ENCODE measurements at places on chromosomes 13 and 19.
A peak's percentile ranks its signal among the peaks of the same experiment; 100 is the strongest.

GRCh38 chr19:54877471-54877870 lies 3.4 kb downstream of the FCAR start:
- H3K36me3 ChIP-seq = no peaks in the 10 kb centered on the region
- no peak overlapping the region for H3K4me3 ChIP-seq
- no peak for DNase-seq
- no peak overlapping the region for H3K27ac ChIP-seq

DNA sequence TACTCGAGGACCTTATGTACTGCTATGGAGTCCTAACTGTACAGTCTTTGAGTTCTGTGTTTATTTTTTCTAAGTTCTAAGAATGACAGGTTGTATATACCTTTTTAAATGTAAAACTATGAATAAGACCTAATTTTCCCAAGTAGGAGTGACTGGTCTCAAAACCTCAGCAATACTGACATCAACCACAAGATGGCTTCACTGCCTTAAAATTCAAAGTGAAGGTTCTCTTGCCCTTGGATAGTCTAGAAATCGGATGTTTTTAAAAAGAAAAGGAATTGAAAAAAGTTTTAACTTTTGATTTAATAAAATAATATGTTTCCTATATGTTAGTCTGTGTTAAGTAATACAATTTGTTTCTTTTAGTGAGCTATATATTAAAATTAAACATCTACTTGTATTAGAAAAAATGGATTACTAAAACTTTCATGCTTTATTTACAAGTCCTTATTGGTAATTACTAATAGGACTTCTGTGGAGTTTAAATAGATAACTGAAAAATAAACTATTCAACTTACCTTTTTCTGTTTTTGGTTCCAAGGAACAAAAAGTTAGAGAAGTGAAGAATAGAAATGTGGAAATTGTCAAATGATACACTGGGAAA lies 52.0 kb downstream of the TDRD3 start:
- H3K4me1 ChIP-seq = no peaks in the 10 kb centered on the region
- H3K36me3 ChIP-seq = no peaks in the 10 kb centered on the region
- H3K27me3 ChIP-seq = no peaks in the 10 kb centered on the region
- no peak overlapping the region for H3K27ac ChIP-seq
- DNase-seq = peak; percentile 66

GRCh38 chr19:56687031-56687430 lies 15.5 kb upstream of the ZNF835 start:
- no peaks in the 10 kb centered on the region for H3K36me3 ChIP-seq
- no peak for DNase-seq
- no peak overlapping the region for H3K4me3 ChIP-seq
- H3K27ac ChIP-seq = no peak overlapping the region

- H3K27ac ChIP-seq = no peak within 1 kb of the TSS
- no peak within 1 kb of the TSS for H3K4me3 ChIP-seq
- DNase-seq = peak; percentile 68
- no peaks in the 10 kb centered on the region for H3K27me3 ChIP-seq
- H3K36me3 ChIP-seq = no peaks in the 10 kb centered on the region
Observed at GRCh38 chr13:113666951-113667701, at the start of gene GRK1. TSS of gene GRK1 (plus strand) at chr13:113667219. CDS start at chr13:113667387, 168 bp downstream.

DNA sequence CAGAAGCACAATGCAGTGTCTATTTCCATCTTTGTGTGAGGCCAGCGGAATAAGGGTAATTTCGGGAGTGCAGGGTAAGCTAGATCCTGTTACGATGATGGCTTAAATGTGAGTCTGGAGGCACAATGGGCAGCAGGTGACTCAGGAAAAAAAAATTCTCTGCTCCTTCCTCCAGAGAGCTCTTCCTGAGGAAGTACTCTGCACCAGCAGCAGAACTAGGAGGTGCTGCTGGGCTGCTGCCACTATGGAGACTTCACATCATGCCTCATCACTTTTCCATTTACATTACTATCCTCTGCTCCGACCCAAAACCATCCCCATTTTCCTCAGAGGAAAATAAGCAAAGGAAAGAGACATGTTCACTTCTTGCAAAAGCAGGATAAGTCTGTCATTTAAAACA lies 282.0 kb downstream of the DNAJC15 start:
- H3K27ac ChIP-seq = no peak overlapping the region
- H3K4me1 ChIP-seq = peaks cover 3% of the 10 kb centered on the region
- no peaks in the 10 kb centered on the region for H3K27me3 ChIP-seq
- no peak overlapping the region for H3K4me3 ChIP-seq
- no peaks in the 10 kb centered on the region for H3K36me3 ChIP-seq

- no peaks in the 10 kb centered on the region for H3K4me1 ChIP-seq
- H3K27me3 ChIP-seq = no peaks in the 10 kb centered on the region
- no peak overlapping the region for H3K27ac ChIP-seq
- H3K4me3 ChIP-seq = no peak overlapping the region
- peak; percentile 5 for DNase-seq
- H3K36me3 ChIP-seq = no peaks in the 10 kb centered on the region
Observed at GRCh38 chr13:55937180-55937579, 1203.5 kb upstream of the PRR20A start.

- H3K4me3 ChIP-seq = no peak overlapping the region
- no peak overlapping the region for H3K27ac ChIP-seq
- DNase-seq = no peak
- H3K27me3 ChIP-seq = no peaks in the 10 kb centered on the region
- no peaks in the 10 kb centered on the region for H3K4me1 ChIP-seq
Observed at GRCh38 chr13:101489643-101490405, 37.3 kb downstream of the ITGBL1 start.

GRCh38 chr13:24741016-24741662 lies 22.8 kb upstream of the RNF17 start:
- no peaks in the 10 kb centered on the region for H3K36me3 ChIP-seq
- H3K27ac ChIP-seq = no peak overlapping the region
- no peak for DNase-seq
- H3K4me1 ChIP-seq = no peaks in the 10 kb centered on the region
- H3K27me3 ChIP-seq = peaks cover 2% of the 10 kb centered on the region

DNA sequence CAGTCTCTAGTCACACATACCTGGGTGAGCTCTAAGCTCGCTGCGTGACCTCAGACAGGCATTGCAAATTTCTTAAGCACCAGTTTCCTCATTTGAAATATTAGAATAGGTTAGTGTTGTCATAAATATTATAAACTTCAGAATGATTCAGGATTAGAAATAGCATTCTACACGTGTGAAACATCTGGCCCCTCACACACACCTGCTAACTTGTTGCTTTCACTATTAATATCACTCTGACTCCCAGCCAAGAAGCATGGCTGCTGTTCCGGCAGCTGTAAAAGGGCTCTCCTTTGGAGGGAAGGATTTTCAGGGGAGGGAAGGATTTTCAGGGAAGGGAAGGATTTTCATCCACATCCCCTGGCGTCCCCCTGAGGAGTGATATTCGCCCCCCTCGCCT lies 161.3 kb upstream of the GPR12 start:
- no peak overlapping the region for H3K27ac ChIP-seq
- no peak for DNase-seq
- no peaks in the 10 kb centered on the region for H3K27me3 ChIP-seq
- no peak overlapping the region for H3K4me3 ChIP-seq
- H3K4me1 ChIP-seq = no peaks in the 10 kb centered on the region

DNA sequence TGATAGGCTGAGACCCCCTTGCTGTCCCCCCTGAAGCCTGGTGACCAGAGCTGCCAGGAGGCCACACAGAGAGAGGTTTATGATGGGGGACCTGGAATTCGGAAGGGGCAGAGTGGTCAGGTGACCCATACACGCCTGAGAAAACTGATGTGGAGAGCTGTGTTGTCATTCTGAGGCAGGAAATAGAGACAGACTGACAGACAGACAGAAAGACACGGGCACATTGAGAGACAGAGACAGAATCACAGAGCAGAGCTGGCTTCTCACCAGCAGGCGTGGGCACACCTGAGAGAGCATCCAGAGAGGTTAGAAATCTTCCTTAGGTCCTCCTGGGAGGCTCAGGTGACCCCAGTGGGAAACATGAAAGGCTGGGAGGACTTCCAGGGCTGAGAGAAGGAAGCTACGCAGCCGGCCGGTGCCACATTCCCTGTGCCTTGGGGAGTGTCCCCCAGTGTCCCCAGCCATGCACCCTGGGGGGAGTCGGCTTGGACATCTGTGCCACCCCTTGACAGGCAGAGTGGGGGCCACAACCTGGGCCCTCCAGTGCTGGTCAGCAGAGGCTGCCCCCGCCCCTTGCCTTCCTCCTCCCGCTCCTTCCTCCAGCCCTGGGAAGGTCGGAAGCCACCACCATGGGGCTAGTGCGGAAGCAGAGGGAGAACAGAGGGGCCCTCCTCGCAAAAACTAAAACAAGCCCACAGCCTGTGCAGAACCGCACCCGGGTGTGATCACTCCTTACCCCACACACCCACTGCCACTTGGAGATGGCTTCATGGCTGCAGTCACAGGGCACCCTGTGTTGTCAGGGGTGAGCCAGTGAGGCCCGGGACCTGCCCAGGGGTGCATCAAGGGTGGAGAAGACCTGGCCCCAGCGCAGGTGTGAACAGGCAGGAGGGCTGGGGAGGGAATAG lies 2.2 kb downstream of the FFAR1 start:
- DNase-seq = no peak
- no peak overlapping the region for H3K4me3 ChIP-seq
- no peaks in the 10 kb centered on the region for H3K36me3 ChIP-seq

- no peak overlapping the region for H3K27ac ChIP-seq
- H3K4me1 ChIP-seq = no peaks in the 10 kb centered on the region
- H3K4me3 ChIP-seq = no peak overlapping the region
Observed at GRCh38 chr19:46232029-46232428, 2.5 kb downstream of the IGFL1 start.

DNA sequence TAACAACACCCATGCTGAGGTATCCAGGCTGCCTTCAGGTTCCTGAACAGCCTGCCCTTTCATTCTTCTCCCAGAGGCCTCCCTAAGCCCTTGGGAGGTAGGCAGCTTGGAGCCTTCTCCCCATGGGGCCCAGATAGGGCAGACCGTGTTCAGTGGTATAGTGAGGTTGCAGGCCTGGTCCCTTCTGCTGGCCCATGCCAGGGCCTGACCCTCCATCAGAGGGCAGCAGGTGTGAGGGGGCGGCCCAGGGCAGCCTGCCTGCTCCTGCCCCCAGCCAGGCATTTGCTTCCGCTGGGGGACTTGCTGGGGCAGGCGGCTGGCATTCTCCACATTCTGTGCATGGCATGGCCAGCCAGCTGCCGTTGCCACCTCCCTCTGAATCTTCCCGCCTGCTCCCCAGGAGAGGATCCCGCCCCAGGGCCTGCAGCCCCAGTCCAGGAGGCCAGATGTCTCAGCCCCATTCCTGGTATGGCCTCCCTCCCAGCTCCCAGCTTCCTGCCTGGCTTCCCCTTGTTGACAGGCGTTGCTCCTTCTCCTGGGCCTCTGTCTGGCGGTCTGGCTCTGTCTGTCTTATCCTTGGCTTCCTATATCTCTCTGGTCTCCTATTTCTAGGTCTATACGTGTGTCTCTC lies 8.9 kb downstream of the CIC start:
- no peak overlapping the region for H3K4me3 ChIP-seq
- H3K27me3 ChIP-seq = no peaks in the 10 kb centered on the region
- H3K27ac ChIP-seq = peak overlapping the region; percentile 34
- peaks cover 17% of the 10 kb centered on the region for H3K36me3 ChIP-seq

DNA sequence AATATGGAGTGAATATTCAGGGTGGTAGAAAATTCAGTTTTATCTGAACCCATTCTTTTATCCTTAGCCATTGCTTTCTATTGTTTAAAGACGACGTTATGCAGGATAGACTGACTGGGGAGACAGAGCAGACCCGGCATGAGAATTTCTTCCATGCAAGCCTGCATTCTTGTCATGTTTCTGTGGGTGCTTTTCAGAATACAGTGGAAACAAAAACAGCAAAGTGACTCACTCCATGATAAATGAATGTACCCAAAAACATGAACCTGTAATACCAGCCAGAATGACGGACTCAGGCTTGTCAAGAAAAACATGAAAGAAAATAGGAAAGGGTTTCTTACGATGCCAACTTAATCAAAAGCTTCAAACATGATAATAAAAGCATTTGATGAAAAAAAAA lies 924.0 kb downstream of the EFNB2 start:
- no peak for DNase-seq
- no peaks in the 10 kb centered on the region for H3K27me3 ChIP-seq
- no peaks in the 10 kb centered on the region for H3K36me3 ChIP-seq
- no peaks in the 10 kb centered on the region for H3K4me1 ChIP-seq
- no peak overlapping the region for H3K4me3 ChIP-seq

DNA sequence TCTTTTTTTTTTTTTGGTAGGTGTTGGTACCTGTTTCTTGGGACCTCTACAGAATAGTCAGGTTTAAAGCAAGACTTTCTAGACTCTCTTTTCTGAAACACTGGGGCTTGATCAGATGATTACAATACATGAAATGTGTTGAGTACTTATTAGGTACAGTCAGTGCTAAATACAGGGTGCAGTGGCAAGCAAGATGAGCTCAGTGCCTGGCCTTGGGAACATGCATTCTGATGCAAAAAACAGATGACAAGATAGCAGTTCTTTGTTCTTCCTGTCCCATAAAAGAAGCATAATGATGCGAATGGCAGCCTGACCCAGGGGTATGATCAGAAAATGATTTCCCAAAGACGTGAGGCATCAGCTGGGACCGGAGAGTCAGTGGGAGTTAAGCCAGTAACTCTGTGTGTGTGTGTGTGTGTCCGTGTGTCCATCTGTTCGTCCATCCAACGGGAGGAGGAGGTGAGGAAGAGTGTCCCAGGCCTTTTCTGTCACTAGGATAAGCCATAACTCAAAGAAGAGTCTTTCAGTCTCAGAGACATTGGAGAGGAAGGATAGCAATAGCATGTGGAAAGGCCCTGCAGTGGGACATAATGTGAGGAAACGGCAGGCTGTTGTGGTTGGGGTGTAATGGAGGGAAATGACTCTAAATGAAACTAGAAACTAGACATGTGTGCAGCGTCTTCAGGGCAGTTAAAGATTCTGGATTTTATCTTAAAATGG lies 32.2 kb downstream of the SLAIN1 start:
- no peaks in the 10 kb centered on the region for H3K4me1 ChIP-seq
- no peak overlapping the region for H3K27ac ChIP-seq
- no peak overlapping the region for H3K4me3 ChIP-seq
- H3K27me3 ChIP-seq = no peaks in the 10 kb centered on the region
- H3K36me3 ChIP-seq = no peaks in the 10 kb centered on the region

DNA sequence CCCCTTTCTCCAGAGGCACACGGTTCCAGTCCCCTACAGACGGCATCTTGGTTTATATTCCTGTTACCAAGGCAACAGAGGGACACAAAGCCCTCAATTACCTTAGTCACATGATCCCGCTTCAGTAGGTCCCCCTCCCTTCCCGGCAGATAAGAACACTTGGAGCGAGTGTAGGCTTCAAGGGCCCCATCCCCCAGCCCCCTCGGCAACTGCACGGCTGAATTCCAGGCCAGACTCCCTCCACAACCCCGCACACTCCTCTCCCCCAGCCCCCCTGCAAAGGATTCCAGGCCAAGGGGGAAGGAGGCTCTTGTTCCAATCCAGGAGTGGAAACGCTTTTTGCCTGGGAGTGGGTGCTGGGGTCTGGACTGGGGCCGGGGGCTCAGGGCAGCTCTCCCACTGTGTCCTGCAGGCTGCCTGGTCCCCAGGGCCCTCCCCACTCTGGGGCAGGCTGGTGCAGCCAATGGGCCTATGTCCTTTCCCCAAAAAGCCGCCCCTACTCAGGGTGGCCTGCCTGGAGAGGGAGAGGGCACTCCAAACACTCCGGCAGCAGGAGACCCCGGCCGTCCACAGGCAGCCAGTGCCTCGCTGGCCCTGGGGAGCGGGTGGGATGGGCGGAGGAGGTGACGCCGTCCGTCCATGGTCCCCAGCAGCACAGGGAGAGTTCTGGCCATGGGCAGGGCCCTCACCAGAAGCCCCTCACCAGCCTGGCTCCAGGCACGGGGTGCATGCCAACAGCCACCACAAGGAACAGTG lies 62.6 kb downstream of the MLLT1 start:
- peaks cover 10% of the 10 kb centered on the region for H3K36me3 ChIP-seq
- H3K27ac ChIP-seq = no peak overlapping the region
- no peak overlapping the region for H3K4me3 ChIP-seq
- H3K4me1 ChIP-seq = peaks cover 3% of the 10 kb centered on the region
- H3K27me3 ChIP-seq = no peaks in the 10 kb centered on the region

- no peaks in the 10 kb centered on the region for H3K36me3 ChIP-seq
- DNase-seq = peak; percentile 97
- H3K27ac ChIP-seq = peak within 1 kb of the TSS; percentile 63
- no peaks in the 10 kb centered on the region for H3K27me3 ChIP-seq
Observed at GRCh38 chr19:1478934-1479707, at the start of gene C19orf25. TSS of gene C19orf25 (minus strand) at chr19:1479215. CDS start at chr19:1478903, 312 bp downstream.

Data from kidney (tissue), 22 donors.